ENCODE measurements at places on chromosomes 11 and 22.

DNA sequence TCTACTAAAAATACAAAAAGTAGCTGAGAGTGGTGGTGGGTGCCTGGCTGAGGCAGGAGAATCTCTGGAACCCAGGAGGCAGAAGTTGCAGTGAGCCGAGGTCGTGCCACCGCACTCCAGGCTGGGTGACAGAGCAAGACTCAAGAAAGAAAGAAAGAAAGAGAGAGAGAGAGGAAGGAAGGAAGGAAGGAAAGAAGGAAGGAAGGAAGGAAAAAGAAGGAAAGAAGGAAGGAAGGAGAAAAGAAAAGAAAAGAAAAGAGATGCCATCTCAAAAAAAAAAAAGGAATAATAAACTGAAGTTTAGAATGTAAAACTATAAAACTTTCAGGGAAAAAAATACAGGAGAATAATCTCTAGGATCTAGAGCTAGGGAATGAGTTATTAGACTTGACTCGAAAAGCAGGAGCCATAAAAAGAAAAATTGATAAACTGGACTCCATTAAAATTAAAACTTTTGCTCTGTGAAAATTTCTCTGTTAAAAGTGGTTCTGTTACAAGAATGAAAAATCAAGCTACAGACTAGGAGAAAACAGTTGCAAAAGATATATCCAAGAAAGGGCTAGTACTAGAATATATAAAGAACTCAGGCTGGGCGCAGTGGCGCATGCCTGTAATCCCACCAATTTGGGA, 13.4 kb upstream of the SEPTIN5 start:
- no peak for DNase-seq

- no peak for DNase-seq
These were observed 55.2 kb downstream of the RELT start for GRCh38 chr11:73431396-73431795.

- no peak for DNase-seq
These were observed 111.3 kb upstream of the OR4B1 start for GRCh38 chr11:48105096-48105990.

- DNase-seq, result no peak
These were observed 74.7 kb downstream of the NARS2 start for GRCh38 chr11:78499971-78500370.

DNA sequence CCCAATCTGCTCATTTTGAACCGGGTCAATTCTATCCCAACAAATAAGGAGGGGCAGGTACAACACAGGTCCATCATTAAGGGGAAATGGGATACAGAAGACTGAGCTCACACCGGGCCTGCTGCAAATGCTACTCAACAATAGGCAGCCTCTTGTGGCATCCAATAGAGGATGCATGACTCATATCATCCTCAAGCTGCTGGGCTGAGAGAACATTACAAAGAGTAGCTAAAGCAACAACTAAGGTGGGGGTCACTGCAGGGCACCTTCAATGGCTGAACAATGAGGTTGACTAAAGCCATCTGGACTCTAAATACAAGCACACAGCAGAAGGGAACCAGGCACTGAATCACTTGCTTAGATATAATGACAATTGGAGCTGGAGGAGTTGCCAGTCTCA, 130.1 kb upstream of the SYN3 start:
- no peak for DNase-seq

DNA sequence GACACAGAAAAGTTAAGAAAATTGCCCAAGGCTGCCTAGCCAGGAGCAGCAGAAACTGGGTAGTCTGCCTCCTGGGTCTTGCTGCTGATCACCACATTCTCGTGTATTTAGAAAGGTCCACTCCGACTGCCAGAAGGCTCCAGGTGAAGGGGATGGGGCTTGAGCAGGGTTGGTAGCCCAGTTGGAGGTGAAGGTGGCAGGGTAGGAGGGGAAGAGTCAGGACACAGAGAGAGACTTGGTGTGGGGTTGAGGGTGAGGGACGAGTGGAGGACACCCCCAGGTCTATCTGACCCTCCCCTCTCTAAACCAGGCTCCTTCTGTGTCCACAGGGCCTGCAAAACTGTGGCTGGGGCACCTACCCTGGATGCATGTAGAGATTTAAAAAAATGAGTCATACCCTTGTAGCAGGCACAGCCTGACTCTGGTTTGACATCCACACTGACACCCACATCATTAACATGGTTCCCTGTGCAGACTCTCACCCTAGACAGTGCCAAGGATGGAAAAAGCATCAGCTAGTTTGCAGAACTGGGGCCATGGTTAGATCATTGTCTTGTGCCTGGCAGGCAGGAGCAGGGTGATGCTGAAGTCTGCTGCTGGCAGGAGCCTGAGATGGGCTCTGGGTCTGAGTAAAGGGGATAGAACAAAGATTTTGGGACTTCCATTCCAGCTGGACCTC, 273.2 kb downstream of the TENM4 start:
- DNase-seq, result no peak

- no peak for DNase-seq
These were observed 1334.6 kb downstream of the TBC1D22A start for GRCh38 chr22:48096851-48097665.

GRCh38 chr11:46176421-46176820, 55.2 kb upstream of the PHF21A start:
- DNase-seq, result no peak

DNA sequence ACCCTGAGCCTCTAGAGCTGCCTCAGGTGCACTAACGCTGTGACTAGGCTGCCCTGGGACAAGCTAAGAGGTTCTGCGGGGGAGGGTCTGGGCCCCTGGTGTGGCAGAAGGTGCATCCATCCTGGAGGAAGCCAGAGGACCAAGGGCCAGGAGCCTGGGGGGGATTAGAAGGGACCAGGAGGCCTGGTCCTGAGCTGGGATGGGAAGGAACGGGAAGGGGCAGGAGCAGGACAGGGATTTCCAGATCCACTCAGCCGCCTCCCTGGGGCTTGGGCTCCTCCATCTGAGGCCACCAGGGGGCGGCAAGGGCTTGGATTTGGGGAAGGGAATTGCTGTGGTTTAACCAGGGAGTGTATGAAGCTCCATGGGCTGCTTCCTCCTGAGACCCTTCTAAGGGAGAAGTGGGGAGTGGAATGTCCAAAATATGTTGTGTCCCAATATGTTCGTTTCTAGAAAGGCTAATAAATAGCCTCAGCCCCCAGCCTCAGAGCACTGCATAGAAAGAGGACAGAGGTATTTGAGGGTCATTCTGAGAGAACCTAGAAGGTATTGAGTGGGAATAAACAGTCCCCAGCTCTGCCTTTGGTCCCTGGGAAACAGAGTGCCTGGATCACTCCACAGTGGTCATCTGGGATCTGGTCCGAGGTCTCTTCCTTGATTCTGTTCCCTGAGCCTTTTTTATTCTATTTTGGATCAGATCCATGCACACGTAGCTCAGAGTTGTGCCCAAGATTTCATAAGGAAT, 17.4 kb upstream of the PRAME start:
- peak; percentile 11 for DNase-seq

GRCh38 chr22:43297270-43298061, 45.7 kb downstream of the SCUBE1 start:
- no peak for DNase-seq

DNA sequence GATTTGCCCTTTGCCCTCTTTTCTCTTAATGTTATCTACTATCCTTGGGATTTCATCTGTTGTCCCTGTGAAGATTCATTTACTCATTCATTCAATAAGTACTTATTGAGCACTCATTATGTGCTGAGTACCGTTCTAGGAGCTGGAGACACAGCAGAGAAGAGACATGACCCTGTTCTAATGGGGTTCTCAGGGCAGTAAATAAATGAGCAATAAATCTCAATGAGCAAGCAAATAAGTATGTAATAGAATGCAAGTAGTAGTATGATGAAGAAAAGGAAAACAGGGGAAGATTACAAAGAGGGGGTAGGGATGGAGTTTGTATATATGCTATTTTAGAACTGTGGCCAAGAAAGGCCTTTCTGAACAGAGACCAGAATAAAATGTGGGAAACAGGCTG, 34.2 kb upstream of the NRIP3 start:
- no peak for DNase-seq

- no peak for DNase-seq
These were observed 42.6 kb downstream of the ST14 start for GRCh38 chr11:130202009-130202817.
